ENCODE measurements at places on chromosomes 5 and 9.

- no peak for DNase-seq
Measured at GRCh38 chr5:80759866-80760577, 105.2 kb upstream of the DHFR start.

- DNase-seq: no peak
Measured at GRCh38 chr5:31197183-31197582, 3.7 kb downstream of the CDH6 start.

GRCh38 chr5:167886196-167886595 lies 405.2 kb upstream of the WWC1 start:
- no peak for DNase-seq

DNA sequence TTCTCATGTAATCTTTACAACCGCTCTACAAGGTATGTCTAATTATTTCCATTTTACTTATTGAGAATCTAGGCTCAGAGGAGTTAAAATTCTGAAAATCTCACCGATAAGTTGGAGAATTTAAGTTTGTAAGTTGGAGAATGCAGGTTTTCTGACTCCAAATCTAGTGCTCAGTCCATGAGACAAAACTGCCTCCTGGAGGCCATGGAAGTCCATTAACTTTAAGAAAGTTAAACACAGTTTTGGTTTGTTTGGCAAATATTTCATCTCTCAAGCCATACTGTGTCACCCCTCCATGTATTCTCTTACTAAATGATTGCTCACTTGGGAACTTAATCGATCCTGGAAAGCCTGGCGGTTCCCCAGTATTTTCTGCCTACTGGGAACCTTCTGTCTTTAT lies 52.6 kb downstream of the INIP start:
- DNase-seq: no peak

DNA sequence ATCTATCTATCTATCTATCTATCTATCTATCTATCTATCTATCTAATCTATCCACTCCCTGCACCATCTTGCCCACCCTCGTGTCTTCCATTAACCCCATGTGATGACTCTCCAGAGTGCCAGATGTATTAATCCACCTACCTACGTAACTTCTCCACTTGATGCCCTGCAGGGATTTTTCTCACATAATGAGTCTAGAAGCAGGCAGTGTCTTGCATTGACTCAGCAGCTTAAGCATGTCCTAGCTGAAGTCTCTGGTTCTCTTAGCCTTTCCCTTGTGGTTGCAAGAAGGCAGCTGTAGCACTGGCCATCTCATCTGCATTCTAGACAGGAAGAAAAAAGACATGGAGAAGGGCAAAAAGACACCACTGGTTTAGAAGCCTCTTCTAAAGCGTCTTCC lies 96.7 kb upstream of the ALDH1B1 start:
- DNase-seq: no peak

All from stimulated activated CD8-positive, alpha-beta memory T cell treated with anti-CD3 and anti-CD28 coated beads, Interleukin-12 subunit alpha, Interleukin-12 subunit beta, amount 100 ng/mL, for 1 hour (primary cell).